Cortex of kidney (tissue), 1 donor: ENCODE measurements at places on chromosomes 7 and 10.

GRCh38 chr7:103651593-103652377 lies 205.8 kb upstream of the SLC26A5 start:
- DNase-seq = no peak

GRCh38 chr10:110150046-110150445 lies 57.4 kb upstream of the MXI1 start:
- DNase-seq = no peak

GRCh38 chr10:108169846-108170245 lies 1005.3 kb upstream of the SORCS1 start:
- no peak for DNase-seq

DNA sequence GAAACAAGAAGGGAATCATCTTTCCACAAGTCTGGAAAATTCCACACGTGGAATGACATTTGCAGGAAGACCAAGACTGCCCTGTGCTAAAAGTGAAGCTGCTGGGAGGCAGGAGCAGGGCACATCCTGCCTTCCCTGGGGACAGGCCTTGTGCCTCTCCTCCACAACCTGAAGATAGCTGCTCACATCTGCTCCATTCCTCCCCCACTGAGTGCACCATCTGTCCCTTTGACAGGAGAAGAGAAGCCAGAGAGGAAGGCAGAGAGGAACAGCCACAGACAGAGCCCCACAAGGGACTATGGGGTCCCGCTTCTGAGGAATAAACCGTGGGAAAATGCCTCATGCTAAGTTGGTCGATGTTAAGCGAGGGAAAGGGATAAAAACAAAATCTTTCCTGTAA lies 15.9 kb upstream of the FAM171A1 start:
- no peak for DNase-seq

GRCh38 chr10:80273523-80274170 lies 15.8 kb downstream of the MAT1A start:
- no peak for DNase-seq

- no peak for DNase-seq
These were observed 67.9 kb upstream of the SRRM3 start for GRCh38 chr7:76133839-76134238.

- DNase-seq = no peak
These were observed 648.4 kb upstream of the LRRTM3 start for GRCh38 chr10:66277481-66277880.

DNA sequence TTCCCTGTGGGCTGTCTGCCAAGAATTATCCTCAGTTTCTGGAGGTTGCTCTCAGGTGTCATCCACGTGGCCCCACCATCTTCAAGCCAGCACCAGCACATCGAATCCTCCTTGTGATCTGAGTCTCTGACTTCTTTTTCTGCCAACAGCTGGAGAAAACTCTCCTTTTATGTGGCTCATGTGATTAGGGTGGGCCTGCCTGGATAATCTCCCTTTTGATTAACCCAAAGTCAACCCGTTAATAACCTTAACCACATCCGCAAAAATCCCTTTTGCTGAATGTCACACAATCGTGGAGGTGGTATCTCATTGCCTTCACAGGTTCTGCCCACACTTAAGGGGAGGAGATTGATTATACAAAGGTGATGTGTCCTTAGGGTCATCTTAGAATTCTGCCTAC lies 73.8 kb downstream of the LRGUK start:
- no peak for DNase-seq

DNA sequence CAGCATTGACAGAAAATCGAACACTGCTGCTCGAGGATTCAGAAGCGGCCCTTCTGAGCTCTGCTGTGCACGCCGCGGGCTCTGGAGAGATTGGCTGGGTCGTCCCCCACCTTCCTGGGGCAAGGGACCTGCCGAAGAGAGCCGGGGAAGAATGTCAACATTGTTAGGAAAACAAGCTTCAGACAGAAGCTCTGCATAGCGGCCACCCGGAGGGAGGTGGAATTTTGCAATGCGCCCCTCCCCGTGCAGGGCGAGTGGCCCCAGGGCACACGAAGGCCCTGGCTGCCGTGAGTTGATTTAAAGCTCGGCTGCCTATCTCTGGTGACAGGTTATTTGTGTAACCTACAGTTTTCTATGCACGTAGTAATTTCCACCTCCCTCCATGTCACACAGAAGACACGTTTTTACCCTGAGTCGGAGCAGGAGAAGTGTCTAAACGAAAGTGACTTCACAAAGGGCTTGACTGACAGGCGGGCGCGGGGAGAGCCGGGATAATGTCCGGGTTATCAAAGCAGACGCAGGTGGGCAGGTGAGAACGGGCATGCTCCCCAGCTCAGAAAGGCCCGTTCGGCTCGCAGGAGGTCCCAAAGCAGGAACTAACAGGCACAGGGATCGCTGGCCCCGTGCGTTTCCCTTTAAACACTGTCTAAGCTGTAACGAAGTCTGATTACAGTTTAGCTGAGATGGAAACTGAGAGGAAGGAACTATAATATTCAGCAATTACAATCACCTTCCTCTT lies 84.6 kb downstream of the PDGFA start:
- DNase-seq = no peak

DNA sequence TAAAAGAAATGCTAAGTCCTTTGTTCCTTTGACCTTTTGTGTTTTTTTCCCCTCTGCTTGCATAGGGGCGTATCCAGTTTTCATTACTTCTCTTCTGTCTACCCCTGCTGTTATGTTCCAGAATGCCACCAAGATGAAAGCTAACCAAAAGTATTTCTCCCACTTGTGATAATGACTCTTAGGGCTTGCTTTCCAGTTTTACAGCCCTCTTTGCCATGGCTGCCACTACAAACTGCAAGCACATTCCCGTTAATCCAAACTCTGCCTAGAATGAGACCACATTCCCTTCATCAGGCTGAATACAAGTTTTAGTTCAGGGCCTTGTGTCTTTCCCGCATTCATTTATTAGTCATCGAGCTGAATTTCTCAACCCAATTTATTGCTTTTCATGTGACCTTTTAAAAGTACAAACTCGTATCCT lies 23.6 kb upstream of the CD36 start:
- DNase-seq = no peak

- no peak for DNase-seq
These were observed 150.1 kb downstream of the PLPP4 start for GRCh38 chr10:120607016-120607709.

GRCh38 chr7:9023675-9024294 lies 590.4 kb downstream of the NXPH1 start:
- DNase-seq = no peak

- no peak for DNase-seq
These were observed 1.9 kb upstream of the NDST2 start for GRCh38 chr10:73813333-73813732.

- no peak for DNase-seq
These were observed 216.5 kb downstream of the VTI1A start for GRCh38 chr10:112663234-112664125.

- DNase-seq = no peak
These were observed 119.0 kb upstream of the IMMP2L start for GRCh38 chr7:111681242-111681641.

DNA sequence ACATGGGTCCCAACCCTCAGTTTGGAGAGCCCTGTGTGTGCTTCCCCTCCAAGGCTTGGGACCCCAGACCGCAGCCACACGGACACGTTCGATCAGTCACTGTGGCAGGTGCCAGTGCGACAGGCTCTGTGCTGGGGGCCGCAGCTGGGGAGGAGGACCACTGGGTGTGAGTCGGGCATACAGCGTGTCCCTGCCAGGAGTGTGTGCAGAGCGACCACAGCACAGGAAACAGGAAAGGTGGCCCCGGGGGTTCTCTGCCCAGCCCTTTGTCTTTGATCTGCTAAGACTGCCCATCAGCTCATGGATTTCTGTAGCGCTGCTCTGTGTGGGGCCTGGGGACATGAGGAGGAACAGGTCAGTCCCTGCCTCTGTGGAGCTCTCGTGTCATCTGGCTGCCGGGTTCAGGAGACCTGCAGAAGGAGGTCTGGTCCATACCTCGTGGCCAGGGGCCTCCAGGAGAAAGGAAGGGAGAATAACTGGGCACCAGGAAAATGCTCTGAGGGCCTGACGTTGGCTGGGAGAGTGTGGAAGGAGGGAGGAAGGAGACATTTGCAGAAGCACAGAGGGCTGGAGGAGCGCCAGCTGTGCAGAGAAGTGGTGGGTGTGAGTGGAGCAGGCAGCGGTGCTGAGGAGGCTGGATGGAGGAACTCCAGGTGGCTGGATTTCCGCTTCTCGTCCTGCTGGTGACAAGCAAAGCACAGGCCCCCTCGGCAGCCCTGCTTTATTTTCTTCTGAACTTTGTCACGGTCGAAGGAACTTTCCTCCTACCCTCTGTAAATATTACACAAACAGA lies 4.1 kb downstream of the NUDT1 start:
- DNase-seq = no peak

- DNase-seq = no peak
These were observed 213.7 kb downstream of the ELMO1 start for GRCh38 chr7:37234928-37235327.

DNA sequence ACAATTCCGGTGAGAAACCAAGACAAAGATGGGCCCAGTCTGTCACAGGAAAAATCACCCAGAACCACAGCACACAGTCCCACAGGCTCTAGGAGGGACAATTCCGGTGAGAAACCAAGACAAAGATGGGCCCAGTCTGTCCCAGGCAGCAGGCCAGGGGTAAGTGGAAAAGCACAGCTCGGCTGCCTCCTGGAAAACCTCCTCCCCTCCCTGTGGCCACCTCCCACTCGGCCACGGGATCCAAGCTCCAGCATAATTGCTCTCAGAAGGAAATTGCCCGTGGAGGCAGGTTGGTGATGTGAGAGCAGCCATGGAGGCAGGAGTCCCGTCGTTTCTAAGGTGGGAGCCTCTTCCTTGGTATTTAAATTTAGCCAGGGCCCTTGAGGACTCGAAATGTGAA lies 95.7 kb downstream of the PLXNA4 start:
- no peak for DNase-seq

DNA sequence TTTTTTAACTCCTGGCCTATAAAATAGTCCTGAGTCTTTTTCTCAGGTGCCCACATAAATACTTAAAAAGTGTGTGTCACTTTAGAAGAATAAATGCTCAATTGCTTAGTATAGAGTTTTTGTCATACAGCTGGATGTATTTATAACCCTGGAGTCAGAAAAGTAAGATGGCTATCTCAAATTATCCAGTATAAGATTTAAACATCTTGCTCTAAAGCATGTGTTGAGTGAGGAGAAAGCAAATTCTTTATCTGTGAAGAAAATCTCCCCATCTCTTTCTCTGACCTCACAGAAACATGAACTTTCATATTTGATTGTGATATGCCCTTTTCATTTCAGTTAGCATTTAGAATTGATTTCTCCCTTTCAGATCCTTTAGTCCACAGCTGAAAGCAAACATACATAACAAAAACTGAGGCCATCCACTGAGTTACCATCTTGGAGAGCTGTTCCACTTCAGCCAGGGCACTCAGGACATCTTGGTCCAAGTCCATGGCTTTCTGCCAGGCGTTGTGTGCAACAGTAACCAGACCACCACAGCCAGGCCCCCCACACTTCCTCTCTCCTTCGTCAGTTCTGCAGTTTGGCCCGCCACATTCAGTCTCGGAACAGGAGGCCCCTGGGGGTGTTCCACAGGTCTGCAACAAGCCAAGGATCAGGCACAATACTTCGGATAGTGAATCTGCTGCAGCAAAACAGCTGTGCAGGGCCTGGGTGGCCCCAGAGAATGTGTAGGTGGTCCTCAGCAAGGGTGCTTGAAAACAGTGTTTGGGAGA lies 40.9 kb downstream of the DLD start:
- DNase-seq = no peak

- no peak for DNase-seq
These were observed 93.3 kb upstream of the ELMO1 start for GRCh38 chr7:37541810-37542443.

DNA sequence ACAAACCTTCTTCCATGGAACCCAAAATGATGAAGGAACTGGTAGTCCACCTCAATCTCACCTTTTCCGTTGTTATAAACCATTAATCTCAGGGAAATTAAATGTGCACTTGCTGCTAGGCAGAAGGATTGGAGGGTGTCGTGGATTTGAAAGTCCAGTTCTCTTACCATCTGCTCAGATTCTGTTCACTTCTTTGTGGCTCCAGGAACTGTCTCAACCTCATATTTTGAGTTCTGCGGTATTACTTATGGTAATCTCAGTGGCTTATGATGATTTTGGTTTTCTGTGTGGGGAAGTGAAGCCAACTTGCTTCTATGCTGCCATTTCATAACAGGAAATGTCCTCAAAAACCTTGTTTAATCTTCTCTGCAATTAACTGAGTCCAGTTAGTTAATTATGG lies 136.4 kb downstream of the CDC14C start:
- DNase-seq = no peak

DNA sequence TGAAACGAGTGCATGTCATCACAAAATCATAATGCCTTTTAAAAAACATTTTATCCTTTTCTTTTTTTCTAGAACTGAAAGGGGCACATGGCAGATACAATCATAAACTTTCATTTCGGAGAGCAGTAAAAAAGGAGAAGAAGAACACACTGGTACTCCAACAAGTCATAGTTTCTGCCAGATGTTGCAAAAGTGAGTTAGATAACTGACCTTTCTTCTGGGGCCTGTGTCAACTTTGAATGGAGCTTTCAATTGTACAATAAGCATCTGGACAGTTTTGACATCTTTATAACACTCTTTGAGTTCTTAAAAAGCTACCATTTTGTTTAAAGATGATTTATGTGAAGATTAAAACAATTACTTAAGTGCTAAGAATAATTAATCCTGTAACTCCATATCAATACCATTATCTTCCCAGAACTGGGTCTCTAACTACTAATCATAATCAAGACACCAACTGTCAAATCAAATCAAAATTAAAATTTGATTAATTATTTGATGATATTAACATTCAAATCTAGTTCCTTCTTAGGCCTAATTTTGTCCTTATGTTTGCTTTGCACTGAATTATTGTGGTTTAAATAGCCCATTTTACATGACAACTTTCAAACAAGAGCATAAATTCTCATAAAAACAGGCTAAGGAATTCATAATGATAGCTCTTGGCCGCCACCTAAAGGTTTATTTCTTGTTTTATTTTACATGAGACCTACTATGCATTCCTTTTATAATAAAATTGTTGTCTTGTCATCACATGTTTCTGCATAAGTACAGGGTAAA lies 19.5 kb upstream of the ITGB8 start:
- no peak for DNase-seq

- DNase-seq = no peak
These were observed 140.0 kb downstream of the DGKB start for GRCh38 chr7:14762561-14762960.

GRCh38 chr10:43595739-43596298 lies 10.4 kb upstream of the ZNF485 start:
- DNase-seq = no peak

- no peak for DNase-seq
These were observed 32.2 kb upstream of the COL13A1 start for GRCh38 chr10:69769395-69769992.
